Esophagus squamous epithelium (tissue), 5 donors: ENCODE measurements at places on chromosomes 7 and 10.

DNA sequence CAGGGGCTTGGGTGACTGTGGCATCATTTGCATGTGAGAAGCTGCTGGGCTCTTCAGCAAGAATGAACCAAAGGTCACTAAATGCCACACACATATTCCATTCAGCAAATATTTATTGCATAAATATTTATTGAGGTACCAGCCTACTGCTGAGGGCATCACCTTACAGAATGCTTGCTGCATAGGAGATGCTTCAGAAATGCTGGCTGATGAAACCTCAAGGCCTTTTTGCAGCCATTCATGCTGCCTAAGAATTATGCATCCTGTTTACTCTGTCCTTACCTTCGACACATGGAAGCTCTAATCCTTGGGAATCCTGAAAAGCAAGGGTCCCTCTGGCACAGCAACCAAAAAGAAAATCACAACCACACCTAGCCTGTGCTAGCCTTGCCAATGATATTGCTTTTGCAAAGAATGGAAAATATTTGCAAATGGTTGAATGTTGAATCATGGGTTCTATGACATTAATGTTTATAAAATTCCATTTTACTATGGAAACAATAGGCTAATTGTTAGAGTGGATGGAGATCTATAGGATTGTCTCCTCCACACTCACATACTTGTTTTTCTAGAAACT, 79.6 kb downstream of the PCGF5 start:
- DNase-seq: no peak

DNA sequence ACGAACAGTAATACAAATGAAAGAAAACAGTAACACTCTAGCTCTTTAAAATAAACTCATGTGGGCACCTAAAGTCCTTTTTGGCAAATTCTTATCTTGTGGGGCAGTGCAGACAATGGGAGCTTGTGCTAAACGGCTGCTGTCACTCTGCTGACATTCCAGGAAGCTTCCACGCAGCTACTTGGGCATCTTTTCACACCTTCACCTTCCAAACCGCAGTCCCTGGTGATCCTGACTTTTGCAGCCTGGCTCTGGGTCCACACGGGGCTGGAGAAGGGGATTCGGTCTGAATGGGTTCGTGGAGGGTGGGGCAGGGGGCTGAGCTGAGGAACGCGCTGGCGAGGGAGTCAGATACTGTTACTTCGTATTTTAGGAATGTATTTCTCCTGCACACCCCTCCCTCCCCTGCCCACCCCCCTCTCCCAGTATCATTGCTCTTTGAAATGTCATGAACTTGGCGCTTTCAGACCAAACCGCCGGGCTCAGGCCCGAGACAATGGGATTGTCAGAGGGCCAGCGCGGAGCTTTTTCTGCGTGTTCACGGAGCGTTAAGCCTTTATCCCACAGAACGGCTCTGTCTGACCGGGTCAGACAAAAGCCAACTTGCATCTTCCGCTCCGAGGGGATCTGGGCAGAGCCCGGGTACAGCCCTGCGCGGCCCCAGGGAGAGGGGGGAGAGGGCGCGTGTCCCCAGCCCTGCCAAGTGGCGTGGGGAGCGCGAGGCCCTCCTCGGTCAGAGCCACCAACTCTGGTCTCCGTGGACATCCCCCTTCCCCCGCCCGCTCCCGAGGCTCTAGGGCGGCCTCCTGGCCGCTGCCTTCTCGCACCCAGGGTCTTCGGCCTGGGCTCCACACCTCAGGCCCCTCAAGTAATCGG, 76.7 kb upstream of the EN2 start:
- no peak for DNase-seq

DNA sequence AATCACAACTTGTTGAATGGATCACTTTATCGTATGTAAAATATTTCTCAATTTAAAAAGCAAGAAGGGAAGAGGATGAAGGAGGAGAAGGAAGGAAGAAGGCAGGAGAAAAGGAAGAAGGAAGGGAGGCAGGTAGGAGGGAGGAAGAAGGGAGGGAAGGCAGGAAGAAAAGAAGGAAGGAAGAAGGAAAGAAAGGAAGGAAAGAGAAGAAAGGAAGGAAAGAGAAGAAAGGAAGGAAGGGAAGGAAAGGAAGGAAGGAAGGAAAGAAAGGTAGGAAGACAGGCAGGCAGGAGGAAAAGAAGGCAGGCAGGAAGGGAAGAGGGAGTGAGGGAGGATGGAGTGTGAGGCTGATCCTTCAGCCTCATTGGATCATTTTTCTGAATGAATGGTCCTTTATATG, 145.5 kb downstream of the MYOF start:
- no peak for DNase-seq

DNA sequence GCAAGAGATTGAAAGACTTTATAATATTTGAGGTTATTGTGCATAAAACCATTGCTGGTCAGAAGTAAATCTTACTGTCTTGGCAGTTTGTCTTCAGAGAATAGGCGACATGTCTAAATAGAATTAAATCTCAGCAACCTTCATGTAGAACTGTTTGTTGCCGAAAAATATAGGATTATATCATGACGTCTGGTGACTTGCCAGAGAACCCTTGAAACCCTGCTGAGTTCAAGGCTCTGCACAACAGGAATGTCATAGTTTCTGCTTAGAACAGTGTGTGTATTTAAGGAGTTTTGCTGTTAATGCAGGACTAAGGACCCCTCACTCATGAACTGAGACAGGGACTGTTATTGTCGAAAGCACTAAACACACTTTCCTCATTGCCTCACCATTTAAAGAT, 206.4 kb upstream of the ETV1 start:
- DNase-seq: no peak

DNA sequence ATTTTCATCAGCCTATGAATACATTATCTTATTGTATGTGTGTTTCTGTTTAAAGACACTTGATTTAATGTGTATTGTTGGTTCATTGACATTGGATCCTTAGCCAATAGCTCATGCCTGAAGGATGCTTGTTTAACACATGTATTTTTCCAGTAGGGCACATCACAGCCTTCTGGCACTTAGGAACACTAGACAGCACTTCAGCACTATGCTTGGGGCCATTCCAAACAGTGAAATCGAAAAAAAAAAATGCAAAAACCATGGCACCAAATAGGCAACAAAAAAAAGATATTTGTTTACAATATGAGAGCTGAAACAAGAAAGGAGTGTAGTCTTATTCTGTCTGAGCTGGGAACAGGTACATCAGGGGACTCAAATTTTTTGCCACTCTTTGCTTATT, 262.8 kb downstream of the SLC25A13 start:
- DNase-seq: no peak

DNA sequence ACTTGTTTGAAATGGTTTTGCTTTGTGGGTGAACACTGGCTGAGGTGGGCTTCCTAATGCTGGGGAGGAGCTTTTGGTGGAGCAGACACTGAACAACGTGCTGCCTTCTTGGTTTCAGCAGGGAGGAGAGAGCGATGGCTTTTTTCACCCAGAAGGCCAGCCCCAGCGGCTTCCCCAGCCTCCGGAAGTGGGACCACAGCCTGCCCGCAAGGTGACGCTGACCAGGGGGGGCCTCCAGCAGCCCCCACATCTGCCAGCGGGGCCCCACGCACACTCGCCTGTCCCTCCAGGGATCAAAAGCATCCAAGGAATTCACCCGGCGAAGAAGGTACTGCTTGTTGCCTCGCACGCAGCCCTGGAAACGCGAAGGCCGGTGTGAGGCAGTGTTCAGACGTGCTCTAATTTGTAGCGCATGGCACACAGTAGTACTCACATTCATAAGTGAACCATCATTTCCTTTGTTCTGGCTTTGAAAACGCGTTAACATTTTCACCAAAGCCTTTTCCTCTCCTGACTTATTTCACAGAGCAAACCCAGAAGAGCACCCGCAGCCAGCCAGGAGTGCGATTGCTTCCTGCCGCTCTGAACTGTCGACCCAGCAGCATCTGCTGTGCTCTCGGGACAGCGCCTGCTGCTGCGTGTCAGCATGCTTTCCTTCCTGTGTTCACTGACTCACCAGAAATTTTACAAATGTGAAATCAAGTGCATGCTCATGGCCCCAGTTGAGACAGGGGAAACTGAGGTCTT, 48.4 kb downstream of the SHH start:
- no peak for DNase-seq

DNA sequence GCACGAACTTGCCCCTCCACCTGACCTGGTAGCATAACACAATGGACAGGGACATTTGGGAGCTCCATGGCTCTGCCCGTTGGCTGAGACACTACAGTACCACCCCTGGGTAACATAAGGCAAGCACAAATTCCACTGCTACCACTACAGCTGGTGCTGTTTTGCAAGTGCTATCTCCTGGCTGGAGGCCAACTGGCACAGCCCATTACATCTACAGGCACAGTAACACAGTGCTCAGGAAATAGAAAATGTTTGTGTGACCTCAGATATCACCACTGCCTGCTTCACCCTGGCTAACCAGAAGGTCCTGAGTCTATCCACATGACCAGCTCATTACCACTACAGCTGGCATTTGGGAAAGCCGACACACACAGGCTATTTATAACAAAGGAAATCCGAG, 631.1 kb upstream of the MBL2 start:
- DNase-seq: no peak

DNA sequence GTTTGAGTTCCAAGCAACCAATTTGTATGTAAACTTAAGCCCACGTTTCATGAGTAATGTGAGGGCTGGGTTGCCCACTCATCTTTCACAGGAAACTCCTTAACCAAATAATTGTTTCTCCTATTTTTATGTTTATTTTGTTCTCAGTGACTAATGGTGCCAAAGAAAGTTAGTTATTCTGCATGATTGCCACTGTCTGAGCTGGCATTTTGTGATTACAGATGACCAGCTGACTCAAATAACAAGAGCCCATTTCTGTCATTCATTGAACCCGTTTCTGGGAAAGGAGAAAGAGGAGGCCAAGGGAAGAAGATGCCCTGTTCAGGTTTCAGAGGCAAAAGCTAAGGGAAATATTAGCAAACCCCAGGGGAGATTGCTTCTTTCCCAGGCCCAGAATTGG, 186.9 kb upstream of the MYO3A start:
- DNase-seq: no peak

GRCh38 chr10:113267619-113268562, 285.0 kb upstream of the HABP2 start:
- DNase-seq: no peak

GRCh38 chr10:51425431-51425830, 274.0 kb downstream of the CSTF2T start:
- DNase-seq: no peak

DNA sequence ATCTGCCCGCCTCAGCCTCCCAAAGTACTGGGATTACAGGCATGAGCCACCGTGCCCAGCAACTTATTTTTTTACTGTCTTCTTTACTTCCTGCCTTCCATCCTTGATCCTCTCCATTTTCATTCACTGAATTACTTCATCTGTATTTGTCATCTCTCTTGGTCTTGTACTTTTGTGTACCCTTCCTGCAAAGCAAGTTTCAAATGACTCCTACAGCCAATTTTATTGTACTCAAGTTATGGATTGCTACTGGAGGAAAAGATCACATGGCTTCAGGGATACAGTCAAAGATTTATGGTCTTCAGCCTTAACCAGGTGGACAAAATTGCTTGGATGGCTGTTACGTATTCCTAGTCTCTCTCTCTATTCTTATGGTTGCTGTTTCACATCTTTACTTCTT, 22.6 kb downstream of the SEPTIN7 start:
- no peak for DNase-seq

- DNase-seq: no peak
Measured at GRCh38 chr10:113381981-113382509, 170.8 kb upstream of the HABP2 start.

GRCh38 chr7:2945171-2945570, 98.5 kb downstream of the CARD11 start:
- DNase-seq: no peak

DNA sequence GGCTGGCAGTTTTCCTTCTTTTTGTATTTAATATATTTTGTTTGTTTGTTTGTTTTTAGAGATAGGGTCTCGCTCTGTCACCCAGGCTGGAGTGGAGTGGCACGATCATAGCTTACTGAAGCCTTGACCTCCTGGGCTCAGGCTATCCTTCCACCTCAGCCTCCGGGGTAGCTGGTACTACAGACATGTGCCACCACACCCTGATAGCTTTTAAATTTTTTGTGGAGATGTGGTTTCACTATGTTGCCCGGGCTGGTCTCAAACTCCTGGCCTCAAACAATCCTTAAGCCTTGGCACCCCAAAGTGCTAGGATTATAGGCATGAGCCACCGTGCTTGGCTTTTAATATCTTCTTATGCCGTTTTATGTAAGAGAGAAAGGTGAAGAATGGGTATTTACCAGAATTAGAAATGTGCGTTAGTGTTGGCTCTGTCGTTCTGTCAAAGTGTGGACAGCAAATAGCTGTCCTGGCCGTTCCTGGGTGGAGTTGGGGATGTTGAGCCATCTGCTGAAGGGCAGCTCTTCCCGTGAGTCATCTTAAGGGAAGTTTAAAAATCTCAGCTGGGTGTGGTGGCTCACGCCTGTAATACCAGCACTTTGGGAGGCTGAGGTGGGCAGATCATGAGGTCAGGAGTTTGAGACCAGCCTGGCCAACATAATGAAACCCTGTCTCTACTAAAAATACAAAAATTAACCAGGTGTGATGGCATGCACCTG, 14.8 kb downstream of the OGDH start:
- DNase-seq: no peak

GRCh38 chr7:33128990-33129805, at the start of gene BBS9:
BBS9 (plus strand) TSS chr7:33129564; CDS start chr7:33146253, 16,689 bp downstream.
- peak; percentile 80 for DNase-seq

DNA sequence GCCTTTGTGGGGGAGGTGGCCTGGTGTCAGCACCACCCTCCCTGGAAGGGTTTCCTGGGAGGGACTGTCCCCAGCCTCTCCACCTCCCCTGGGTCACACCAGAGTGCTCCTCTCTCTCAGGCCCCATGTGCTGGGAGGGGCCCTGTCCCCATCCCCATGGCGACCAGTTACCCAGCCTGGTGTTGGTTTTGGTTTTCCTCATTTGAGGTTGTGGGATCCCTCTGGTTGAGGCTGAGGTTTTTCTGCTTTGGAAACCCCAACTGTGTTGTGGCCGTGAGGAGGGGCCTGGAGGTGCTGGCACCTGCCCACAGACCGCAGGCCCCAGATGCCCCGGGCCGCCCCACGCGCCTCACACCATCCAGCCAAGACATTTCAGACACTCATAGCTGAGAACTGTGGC, 106.3 kb downstream of the GRK5 start:
- DNase-seq: no peak

- no peak for DNase-seq
Measured at GRCh38 chr10:26944261-26944882, 83.6 kb upstream of the ABI1 start.

- no peak for DNase-seq
Measured at GRCh38 chr10:79266084-79266483, 81.2 kb upstream of the PPIF start.

DNA sequence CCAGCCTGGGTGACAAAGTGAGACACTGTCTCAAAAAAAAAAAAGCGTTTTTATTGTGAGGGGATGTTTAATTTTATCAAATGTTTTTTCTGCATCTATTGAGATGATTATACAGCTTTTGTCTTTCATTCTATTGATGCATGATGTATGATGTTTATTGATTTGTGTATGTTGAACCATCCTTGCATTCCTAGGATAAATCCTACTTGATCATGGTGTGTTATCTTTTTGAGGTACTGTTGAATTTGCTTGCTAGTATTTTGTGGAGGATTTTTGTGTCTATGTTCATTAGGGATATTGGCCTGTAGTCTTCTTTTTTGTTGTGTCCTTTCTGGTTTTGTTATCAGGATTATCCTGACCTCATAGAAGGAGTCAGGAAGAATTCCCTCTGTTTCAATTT, 22.3 kb upstream of the PLA2G12B start:
- no peak for DNase-seq
